KG1 (cell line): ENCODE measurements at places on chromosomes 6 and 20.

DNA sequence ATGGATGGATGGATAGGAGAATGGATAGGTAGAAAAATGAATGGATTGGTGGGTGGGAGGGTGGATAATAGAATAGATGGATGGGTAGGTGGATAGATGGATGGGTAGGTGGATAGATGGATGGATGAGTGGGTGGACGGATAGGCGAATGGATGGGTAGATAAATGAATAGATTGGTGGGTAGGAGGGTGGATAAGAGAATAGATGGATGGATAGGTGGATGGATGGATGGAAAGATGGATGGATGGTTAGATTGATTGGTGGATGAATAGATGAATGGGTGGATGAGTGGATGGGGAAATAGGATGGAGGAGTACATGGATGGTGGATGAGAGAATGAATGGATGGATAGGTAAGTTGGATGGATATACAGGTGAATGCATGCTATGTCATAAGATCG is 110.5 kb downstream of the CEBPB start:
- DNase-seq, result no peak

DNA sequence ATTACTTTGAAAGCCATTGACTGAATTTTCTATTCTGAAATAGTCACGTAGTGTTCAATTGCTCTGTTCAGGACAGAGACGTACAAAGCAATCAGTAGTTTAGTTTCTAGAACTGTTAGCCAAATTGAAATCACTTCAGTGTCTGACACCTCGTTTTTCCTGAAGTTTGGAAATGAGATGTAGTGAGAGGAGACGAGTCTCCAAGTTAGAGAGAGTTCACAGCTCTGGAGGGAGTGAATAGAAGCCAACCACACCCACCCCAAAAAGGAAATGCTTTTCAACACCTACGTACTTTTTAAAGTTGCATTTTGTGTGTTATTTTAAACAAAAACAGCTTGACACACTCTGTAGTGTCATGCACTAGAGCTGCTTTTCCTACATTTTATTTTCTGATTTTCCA is 296.0 kb downstream of the ADGRG6 start:
- DNase-seq, result no peak

- no peak for DNase-seq
Observed at GRCh38 chr20:3932277-3932676, 43.1 kb downstream of the PANK2 start.

DNA sequence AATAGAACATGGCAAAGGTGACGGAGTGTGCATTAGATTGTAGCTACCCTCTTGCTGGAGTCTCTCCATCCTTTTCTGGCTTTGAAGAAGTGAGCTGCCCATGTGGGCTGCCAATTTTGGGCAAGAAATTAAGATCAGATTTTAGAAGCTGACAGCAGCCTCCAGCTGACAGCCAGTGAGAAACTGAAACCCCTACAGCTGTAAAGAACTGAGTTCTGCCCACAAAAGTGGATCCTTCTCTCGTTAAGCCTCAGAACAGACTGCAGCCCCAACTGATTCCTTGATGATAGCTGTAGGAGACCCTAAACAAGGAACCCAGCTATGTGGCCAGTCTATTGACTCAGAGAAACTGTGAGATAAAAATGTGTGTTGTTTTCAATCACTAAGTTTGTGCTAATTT is 134.1 kb downstream of the CD109 start:
- no peak for DNase-seq

DNA sequence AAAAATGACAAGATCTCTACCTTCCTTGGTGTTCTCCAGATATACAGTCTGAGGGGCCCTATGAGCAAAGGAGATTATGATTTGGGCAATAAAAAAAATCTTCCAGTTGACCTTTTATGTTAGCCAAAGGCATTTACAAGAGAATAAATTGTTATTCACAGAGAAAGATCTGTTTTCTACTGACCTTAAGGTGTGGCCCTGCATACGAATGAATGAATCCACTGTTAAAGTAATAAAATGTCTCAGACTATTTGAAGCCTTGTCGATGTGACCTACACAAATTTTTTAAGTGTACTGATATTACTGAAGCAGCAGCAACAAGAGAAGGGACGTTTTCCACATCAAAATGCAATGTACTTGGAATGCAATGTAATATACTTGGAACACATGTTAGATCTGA is 95.9 kb upstream of the SSTR4 start:
- no peak for DNase-seq

- no peak for DNase-seq
Observed at GRCh38 chr20:52004715-52005114, 186.9 kb downstream of the ZFP64 start.

DNA sequence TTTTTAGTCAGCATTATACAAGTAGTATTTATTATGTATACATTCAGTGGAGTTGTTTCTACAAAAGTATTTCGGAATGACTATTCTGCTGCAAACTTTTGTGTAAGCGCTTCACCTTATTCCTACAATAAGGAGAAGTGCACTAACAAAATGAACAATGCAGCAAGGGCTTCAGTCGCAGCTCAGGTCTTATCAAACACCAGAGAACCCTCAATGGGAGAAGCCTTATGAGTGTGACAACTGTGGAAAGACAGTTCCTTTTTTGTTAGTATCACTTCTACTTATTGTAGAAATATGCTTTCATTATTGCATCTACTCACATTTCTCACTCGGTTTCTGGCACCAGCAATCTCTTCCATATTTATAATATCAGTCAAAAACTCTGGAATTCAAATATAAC is 18.8 kb downstream of the ZKSCAN3 start:
- no peak for DNase-seq

GRCh38 chr6:44255105-44255808 is 2.1 kb downstream of the SLC35B2 start:
- no peak for DNase-seq

GRCh38 chr6:31139599-31139998 is 733 bp upstream of the PSORS1C2 start:
- DNase-seq, result no peak

DNA sequence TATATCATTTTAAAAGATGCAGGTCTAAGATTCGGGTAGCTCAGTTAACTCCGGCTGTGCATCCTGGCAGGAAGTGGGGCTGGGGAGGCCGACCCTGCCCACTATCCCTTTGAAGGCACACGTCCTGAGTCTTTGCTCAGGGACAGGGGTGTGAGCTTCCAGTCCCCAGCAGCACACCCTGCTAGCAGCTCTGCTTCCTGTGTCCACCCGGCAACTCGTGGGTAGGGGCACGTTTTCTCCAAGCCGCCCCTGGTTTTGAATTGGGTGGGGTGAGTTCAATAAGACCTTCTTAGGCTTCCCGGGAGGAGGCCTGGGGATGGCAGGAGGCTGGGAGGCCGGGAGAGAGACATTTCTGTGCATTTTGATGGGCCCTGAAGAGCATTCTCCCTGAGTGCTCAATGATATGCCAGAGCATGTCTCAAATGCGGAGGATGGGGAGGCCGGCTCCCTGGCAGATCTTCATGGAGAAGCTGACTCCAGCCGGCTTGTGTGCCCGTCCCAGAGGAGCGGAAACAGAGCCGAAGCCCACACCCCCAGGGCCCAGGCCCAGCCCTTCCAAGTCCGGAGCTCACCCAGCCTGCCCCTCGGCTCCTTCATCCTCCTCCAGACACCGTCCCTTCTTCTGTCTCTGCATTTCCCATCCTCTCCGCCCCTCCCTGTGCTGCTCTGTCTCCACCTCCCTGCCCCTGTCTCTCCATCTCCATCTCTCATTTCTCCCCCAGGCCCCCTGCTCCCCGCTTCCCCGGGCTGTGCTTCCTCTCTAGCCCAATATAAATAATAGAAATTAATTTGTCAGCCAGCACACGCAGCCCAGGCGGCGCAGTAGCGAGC is 36.3 kb upstream of the ZFAND3 start:
- no peak for DNase-seq

DNA sequence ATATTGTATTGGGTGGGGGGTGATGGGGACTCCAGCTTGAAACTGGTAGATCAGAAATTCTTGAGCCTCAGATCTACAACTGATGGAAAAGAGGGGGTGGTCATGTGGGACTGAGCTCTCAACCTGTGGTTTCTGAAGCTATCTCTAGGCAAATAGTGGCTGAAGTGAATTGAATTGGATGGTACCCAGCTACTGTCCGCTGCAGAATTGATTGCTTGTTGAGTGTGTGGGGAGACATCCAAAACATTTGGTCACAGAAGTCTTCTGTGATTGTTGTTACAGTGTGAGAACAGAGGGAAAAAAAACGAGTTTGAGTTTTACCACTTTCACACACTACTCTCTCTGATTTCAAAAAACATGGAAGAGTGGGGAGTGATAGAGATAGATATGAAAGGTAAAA is 14.8 kb downstream of the CDS2 start:
- DNase-seq, result no peak

- DNase-seq, result no peak
Observed at GRCh38 chr6:32108094-32108627, 977 bp downstream of the TNXB start.

GRCh38 chr20:6583134-6583738 is 184.2 kb upstream of the BMP2 start:
- peak; percentile 10 for DNase-seq

DNA sequence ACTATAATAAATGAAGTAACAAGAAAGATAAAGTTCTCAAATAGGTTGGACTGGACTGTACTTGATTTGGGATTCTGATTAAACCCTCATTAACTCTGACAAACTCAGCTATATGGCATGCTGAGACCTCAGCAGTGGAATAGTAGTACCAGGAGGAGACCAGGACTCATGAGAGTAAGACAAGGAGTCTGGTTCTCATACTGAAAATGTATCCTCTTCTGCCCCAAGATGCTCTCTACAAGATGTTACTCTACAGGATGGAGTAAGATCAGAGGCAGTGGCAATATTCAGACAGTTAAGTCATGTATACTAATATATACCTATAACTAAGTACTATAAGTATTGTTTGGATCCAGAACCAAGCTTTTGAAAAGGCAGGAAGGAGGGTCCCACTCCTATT is 31.9 kb upstream of the SYNCRIP start:
- DNase-seq, result no peak

DNA sequence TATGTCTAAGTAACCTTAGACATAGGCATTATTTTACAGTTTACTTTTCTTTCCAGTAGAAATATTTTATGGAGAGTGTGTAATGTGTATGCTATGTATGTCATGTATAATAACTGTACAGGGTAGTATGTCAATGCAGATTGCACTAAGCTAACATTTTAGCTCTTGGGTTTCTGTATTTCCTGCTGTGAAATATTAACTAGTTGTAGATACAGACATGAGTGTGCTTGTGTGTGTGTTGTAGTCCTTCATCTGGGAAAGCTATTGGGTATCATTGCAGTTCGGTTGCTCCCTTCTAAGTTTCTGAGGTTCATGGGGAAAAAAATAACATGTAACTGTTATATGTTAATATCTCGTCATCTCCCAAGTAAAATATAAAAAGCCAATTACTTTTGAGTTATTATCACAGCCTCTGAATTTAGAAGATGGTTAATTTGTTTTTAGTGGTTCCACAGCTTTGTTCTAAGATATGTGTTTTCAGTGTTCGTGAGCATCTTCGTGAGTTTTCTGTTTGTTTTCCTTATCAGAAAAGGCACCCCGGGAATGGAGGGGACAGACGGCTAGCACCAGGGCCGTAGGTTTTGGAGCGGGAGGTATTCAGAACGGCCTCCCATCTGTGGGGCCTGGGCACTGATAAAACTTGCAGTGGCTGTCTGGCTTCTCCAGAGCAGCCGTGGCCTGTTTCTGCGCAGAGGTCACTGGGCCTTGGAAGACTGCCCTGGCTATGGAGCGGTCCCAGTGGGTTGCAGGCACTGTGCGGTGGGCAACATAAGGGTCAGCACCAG is 215.0 kb downstream of the ARID1B start:
- DNase-seq, result no peak

DNA sequence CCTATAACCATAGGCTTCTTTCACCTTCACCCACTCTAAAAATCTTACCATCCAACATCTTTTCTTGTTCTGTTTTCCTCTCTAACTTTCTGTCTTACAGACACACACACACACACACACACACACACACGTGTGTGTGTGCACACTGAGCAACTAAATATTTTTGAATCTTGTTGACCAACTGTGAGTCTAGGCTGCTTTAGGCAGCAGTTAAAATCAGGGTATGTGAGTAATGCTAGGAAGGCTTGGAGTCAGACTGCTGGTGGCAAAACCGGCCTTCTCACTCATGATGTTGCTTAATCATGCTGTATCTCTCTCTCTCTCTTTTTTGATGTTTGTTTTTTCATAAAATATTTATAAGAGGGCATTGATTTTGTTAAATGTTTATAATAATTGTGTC is 103.1 kb upstream of the TBX18 start:
- no peak for DNase-seq

DNA sequence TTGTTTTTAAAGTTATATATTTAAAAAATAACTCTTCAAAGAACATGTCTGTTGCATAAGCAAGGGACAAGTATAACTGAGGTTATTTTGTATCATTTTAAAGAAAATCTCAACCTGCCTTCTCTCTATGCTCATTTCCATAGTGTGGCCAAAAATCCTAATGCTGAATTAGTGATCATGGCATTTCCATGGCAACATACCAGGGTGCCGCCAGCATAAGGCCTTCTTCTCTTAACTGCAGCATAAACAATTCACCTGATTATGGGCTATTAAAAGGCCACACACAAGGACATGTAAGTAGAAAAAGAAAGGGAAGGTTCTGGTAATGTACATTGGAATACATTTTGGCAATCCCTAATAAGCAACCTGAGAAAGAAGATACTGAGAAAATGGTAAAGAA is 95.1 kb upstream of the RNF217 start:
- DNase-seq, result no peak

- DNase-seq, result no peak
Observed at GRCh38 chr20:9532069-9532838, 17.9 kb downstream of the LAMP5 start.

DNA sequence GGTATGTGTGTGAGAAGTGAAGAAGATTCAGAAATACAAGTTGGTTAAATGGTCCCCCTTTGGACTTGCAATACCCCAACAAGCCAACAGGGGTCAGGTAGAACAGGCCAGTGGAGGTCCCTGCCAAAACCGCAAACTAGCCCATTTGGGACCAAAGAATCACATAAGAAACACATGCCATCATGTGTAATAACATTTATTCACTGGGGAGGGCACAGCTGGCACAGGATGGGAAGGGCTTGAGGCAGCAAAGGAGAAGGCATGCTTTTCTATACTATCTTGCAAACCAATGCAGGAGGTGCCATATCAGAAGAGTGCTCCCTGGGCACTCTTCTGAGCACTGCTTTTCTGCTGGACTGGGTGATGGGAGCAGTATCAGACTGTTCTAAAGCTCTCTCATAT is 116.1 kb upstream of the TRAF3IP2 start:
- DNase-seq, result no peak

GRCh38 chr20:48689874-48690571 is 137.8 kb downstream of the PREX1 start:
- DNase-seq, result no peak

DNA sequence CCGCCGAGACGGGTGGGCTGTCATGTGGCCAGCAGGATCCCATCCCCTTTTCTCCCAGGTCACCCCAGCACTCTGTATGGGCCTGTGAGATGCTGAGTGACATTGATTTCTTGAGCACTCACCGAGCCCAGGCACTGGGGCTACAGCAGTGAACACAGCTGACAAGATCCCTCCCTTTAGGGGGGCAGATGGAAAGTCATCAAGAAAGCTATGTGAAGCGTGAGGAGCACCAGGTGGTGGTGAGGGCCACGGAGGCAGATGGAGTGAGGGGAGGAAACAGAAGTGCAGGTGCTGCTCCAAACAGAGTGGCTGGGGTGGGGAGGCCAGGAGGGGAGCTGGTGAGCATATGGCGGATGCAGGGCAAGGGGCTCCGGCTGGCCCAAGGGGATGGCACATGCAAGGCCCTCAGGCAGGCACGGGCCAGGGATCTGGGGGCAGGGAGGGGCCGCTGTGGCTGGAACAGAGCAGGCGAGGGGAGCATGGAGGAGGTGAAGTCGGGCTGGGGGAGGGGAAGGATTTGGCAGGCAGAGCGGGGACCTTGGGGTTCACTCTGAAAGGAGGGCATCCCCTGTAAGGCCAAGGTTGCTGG is 184.0 kb downstream of the BMP7 start:
- DNase-seq, result no peak
